ENCODE measurements at places on chromosomes 4 and X.

GRCh38 chrX:49276671-49277534 lies 7.3 kb downstream of the PPP1R3F start:
- DNase-seq, result no peak

DNA sequence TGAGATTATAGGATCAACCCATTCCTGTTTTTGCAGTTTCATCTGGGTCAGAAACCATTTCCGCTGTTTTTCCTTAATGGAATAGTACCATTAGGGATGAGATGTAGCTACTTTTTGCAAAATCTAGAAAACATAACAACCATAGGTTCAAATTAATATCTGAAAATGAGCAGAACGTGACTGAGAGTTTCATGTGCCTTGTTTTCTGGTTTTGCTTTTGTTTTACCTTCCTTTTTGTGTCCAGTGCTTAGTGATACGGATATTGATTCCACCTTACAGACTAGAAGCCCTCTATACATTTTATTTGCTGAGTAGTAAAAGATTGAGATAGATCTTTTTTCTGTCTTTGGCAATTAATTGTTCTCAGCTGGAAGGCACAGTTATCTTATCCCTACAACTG lies 46.5 kb downstream of the SNX25 start:
- DNase-seq, result no peak

DNA sequence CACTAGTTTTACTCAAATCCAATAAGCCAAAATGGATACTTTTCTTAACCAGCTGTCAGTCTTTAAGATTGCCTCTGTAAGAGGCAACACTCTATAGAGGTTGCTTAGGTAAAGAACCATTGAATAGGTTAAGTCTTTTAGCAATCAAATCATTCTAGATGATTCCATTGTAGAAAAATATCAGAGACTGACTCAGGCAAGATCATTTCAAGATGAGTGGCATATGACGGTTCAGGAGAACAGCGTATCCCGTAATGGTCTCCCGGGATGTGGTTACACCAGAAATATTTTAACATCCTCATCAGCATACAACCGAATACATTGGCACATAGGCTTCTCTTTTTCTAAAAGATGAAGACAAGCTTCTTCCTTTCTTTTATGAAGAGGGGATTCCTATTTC lies 641.7 kb upstream of the AGA start:
- no peak for DNase-seq

- DNase-seq, result no peak
Observed at GRCh38 chrX:129980001-129980401, 2.4 kb upstream of the BCORL1 start.
